Astrocyte of the spinal cord (primary cell): ENCODE measurements at places on chromosomes 12 and 14.
A peak's percentile ranks its signal among the peaks of the same experiment; 100 is the strongest.

DNA sequence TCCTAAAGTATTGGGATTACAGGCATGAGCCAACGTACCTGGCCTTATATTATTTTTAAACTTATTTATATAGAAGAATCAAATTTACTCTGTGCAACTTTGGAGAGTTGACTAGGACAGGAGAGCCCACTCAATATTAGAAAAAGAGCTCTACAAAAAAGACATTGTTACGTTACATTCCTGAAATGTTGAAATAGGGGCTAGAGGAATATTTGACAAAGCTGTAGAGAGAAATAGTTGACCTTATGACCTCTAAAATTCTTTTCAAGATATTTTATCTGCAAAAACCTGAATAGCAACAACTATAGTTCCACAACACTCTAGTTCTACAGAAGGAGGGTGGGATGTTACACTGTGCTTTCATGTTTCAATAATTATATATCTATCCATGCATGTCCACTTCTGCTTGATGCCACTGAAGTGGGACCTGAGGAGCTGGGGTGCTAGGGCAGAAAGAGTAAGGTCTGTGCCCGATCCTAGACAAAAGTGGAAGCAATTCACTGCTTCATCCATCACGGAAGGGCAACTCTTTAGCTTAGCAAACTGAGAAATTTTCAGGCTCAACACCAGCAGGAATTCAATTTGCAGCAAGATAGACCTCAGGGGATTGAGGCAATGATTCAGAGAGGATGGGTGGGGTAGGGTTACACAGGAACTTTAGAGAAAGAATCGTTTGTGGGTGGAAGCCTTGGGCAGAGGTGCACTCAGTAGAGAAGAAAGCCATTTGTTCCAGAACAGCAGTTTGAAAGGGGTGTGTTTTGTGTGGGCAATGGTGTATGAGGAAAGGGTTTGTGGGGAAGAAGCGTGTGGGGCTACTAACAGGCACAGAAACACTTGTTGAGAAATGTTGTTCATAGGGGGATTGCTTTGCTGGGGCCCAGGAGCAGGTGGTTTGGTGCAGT is 16.0 kb upstream of the RNASE10 start:
- DNase-seq = peak; percentile 17

GRCh38 chr12:92573104-92573503 is 129.7 kb upstream of the PLEKHG7 start:
- DNase-seq = no peak

GRCh38 chr14:34592623-34593022 is 37.3 kb downstream of the SNX6 start:
- no peak for DNase-seq

DNA sequence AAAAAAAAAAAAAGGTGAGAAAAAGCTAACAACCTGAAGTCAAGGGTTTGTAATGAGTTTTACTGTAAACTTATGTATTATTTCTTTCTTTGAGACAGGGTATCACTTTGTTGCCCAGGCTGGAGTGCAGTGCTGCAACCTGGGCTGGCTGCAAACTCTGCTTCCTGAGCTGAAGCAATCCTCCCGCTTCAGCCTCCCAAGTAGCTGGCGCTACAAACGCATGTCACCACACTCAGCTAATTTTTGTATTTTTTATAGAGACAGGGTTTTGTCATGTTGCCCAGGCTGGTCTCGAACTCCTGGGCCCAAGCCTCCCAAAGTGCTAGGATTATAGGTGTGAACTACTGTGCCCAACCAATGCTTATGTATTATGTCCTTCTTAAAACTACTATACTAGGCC is 9.2 kb downstream of the ATF7 start:
- DNase-seq = no peak

- peak; percentile 87 for DNase-seq
Measured at GRCh38 chr12:27014085-27014858, at the start of gene TM7SF3. TM7SF3 (minus strand) TSS chr12:27014384; CDS start chr12:27014168, 216 bp downstream.

- DNase-seq = peak; percentile 81
Measured at GRCh38 chr12:13165617-13166041, 30.9 kb upstream of the EMP1 start.

GRCh38 chr12:20368114-20368650 is at the start of gene PDE3A:
PDE3A (plus strand) TSS chr12:20368537; CDS start chr12:20369285, 748 bp downstream.
- DNase-seq = peak; percentile 91

DNA sequence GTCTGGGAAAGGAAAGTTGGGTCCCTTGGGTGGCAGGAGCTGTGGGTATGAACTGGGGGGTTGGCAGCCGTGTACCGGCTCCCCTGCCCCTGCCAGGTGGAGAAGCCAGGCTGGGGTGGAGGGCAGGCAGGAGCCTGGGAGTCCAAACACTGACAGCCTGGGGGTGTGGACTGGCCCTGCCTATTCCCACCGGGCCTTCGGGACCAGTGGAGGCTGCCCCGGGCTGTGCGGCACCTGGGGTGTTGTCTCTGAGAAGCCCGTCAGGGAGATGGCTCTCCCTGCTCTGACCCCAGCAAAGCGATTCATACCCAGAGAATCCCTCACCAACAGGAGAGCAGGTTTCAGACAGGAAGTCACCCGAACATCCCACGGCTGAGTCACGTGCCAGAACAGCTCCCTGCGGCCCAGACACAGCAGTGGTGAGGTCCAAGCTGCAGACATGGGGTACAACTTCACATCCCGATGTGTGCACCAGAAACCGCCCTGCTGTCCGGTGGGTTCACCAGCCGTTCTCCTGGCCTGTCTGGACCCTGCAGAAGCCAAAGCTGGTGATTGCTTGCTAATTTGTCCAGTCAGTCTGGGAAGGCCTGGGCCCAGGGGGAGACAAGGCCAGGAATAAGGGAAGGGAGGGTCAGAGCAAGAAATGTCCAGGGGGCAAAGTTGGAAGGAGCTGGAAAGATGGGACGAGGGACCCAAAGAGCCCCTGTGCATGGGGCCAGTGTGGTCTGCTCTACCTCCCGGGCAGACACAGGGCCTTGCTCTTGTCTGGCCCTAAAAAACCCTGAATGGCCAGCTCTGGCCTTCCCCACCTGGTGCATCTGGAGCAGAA is 2.1 kb upstream of the GPR132 start:
- DNase-seq = no peak

GRCh38 chr12:122022393-122023338 is 982 bp downstream of the BCL7A start:
- peak; percentile 29 for DNase-seq

GRCh38 chr12:67271976-67272375 is 2.8 kb downstream of the CAND1 start:
- no peak for DNase-seq

DNA sequence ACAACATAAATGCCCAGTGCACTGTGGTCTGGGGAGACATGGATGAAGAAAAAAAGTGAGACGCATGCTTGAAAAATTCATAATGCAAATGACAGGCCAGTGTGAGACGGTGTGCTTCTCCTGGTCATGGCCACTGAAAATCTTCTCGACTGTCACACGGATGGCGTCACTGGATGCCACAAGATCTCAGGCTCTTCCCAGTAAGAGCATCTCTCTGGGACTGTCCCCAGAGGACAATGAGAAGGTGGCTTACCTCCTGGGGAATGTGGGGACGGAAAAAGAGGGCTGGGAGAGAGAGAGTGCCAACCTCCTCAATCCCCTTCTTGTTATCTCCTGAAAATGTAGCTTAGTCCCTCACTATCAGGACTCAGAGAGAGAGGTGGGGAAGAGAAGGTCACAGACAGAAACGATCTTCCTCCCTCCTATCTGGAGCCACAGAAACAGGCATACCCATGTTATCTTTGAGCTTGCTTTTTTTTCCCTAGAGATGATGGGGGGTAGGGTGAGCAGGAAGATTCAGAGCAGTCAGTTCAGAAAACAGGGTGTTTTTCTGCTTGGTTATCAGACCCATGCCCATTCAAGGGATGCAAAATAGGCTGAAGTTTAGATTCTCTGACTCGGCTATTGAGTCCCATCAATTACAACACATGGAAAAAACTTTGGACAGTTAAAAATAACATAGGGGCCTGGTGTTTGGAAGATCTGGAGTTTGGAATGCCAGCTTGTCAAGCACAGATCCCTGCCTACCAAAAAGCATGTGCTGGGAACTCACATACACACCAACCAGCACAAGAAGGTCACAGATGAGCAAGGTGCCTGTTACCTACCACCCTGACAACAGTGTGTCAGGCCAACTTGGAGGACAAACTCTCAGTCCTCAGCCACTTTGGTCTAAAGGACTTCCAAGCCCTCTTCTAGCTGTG is 24.2 kb downstream of the DPF3 start:
- no peak for DNase-seq

GRCh38 chr12:80792861-80793260 is 76.1 kb downstream of the MYF5 start:
- DNase-seq = no peak
